ENCODE measurements at places on chromosomes 5 and 9.

DNA sequence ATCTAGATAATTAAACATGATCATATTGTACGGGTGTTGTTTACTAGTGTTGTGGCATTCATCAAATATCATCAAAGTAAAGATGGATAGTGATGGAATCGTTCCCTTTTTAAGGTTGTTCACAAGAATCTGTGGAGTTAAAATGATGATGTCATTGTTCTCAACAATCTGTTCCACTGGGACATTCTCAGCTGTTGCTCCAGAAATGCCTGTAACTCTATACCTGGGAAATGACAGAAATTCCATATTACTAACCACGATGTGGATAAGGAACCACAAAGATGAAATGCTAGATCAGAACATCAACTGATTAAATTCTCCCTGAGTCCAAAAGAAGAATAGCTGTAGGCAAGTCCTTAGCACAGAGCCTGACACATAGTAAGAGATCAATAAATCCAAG, 38.0 kb downstream of the RIGI start:
- no peak for DNase-seq

DNA sequence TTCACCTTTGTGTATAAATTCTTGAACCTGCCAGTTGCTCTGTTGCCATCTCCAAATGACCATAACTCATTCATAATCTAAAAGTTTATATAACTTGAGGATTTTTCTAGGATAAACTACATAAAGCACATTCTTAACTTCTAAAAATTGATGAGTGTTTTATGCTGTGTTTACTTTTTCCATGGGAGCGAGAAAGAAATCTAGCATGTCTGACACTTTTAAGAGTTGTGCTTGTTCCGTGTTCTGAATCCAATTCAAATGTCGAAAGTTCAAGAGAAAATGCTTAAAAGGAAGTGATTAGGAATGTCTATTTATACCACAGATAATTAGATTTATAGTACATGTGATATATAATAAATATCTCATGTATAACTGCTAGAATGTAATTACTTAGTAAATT, 154.4 kb downstream of the DEPDC1B start:
- DNase-seq, result no peak

DNA sequence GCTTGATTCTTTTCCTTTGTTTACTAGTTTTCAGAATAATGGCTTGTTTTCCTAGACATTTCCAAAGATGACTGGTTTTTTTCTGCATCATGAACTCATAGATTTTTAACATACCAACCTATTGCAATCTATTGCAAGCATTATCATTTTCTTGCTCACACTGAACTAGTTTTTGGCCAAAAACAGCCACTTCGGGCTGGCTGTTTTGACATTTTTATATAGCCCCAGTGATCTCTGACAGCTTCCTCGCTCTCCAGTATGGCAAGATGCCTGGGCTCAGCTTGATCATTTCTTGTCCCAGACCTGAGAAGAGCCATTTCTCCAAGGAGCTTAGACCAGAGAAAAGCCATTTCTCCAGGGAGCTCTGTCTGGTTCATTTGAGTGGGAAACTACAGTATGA, 94.3 kb upstream of the MAMDC2 start:
- no peak for DNase-seq

DNA sequence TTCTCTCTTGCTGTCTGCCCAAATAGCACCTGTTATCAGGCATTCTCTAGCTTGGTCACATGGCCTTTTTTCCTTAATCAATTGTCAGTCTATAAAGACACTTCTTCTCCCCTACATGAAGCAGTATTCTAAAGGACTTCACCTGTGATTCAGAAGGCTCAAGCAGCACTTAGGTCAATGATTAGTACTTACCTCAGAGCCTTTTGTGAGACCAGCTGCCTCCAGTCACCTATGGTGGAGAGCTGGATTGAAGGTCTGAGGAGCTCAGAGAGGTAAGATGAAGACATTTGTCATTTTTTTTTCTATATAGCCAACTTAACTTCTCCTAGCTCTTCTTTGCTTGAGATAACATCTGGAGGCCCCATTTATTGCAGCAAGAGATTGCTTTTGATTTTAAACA, 278.3 kb upstream of the PCSK5 start:
- no peak for DNase-seq

- peak; percentile 64 for DNase-seq
Observed at GRCh38 chr9:33374634-33375237, 27.6 kb downstream of the AQP7 start.

- no peak for DNase-seq
Observed at GRCh38 chr5:68659881-68660280, 433.9 kb upstream of the SLC30A5 start.

GRCh38 chr5:159478950-159479349, 148.7 kb upstream of the IL12B start:
- no peak for DNase-seq

GRCh38 chr5:4089087-4089486, 493.5 kb downstream of the IRX1 start:
- no peak for DNase-seq
